Retina (tissue), 1 donor: ENCODE measurements at places on chromosomes 12 and 14.

DNA sequence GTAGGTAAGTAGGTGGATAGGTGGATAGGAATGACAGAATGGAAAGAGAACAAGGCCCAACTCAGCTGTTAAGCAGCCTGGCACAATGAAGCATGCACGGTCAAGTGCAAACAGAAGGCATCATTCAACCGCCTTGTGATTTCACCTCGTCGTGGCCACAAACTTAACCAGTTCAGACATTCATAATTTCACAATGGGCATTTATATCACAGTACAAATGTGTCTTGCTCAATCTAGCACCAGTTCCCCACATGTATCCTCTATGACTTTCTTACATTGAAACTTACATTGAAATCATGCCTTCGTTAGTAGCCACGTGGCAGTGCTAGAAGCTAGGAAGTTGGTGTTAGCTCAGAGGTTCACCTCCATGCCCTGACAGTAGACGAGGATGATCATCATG, 207.5 kb downstream of the ETV6 start:
- no peak for DNase-seq

- no peak for DNase-seq
These were observed 157.8 kb downstream of the ZFP36L1 start for GRCh38 chr14:68634874-68635595.

- no peak for DNase-seq
These were observed 11.0 kb downstream of the KRT7 start for GRCh38 chr12:52243856-52244614.

GRCh38 chr12:91772411-91772810, 373.2 kb downstream of the BTG1 start:
- DNase-seq, result no peak

DNA sequence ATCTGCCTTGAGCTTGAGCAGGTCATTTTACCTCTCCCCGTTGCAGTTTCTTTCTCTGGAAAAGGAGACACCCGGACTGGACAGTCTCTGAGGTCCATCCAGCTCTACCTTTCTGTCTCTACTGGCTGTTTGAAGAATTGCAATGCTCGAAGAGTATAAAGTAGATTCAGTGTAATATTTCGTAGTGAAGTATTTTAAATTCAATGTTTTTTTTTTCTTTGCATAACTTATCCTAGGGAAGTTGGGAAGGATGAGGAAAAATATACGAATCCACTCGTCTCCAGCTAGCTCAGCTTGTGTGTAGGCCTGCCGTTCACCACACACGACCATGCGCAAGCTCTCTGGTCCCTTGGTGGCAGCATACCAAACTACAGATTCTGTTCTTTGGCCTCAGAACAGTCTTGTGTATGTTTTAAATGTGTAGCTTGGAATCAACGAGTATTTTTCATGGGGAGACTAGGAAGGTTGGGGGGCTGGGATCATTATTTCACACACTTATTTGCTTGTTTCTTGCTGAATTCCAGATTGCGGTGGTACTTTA, 307.9 kb downstream of the CACNA1C start:
- DNase-seq, result no peak

- peak; percentile 99 for DNase-seq
These were observed at the start of gene ACIN1 for GRCh38 chr14:23094666-23095195. ACIN1 (minus strand) TSS chr14:23095136; CDS start chr14:23095112, 24 bp downstream.

GRCh38 chr14:54189748-54190354, 207.0 kb upstream of the CDKN3 start:
- no peak for DNase-seq

GRCh38 chr14:106538201-106538600, 1011.8 kb downstream of the TMEM121 start:
- no peak for DNase-seq

DNA sequence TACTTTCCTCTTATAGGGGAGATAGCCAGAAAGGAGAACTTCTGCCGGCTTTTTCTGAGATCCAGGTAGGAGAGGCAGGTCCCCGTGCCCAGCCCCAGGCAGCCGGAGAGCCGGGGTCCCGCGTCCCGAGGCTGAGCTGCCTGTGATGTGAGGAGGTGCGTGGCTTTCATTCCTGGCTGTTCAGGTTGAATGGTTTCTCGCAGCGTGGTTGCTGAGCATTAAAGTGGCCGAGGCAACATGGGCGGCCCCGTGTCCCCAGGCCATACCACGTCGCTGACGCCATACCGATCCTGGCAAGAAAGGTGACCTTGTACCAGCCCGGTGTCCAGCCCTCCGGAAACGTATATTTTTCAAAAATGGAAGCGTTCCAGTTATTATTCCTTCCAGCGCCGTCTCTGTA, 116.7 kb upstream of the MYL2 start:
- DNase-seq, result no peak

DNA sequence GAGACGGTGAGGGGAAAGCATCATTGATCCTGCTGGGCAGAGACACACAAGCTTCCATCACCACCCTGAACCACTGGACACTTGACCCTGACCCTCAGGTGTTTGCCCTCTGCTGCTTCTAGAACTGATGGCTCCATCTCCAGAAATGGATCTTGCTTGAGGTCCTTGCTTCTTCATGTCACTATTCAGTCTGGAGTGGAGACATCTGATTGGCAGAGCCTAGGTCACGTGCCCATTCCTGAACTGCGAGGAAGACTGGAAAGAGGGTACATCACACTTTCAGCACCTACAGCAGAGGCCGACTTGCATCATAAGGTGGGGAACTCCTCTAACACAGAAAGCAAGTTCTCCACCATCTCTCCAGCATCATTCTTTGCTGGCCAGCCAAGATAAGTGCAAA, 106.7 kb upstream of the COCH start:
- DNase-seq, result no peak

- no peak for DNase-seq
These were observed 3.1 kb downstream of the GARIN2 start for GRCh38 chr14:67192366-67192765.

DNA sequence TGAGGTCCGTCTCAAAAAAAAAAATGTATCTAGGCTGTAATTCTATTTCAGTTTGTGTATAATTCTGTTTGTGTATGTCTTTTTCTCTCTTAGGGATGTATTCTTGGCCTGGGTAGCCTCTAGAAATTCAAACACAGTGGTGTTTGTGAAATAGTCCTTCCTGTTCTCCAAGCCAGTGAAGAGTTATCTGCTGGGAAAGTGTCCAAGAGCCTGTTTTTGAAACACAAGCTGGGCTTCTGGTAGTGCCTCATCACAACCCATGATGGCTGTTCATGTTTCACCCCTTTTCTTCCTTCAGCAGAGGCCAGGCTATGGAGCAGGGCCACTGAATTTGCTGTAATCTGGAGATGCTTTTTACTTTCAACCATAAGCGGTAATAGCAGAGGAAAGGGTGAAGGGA, 14.7 kb downstream of the METTL3 start:
- DNase-seq, result no peak

DNA sequence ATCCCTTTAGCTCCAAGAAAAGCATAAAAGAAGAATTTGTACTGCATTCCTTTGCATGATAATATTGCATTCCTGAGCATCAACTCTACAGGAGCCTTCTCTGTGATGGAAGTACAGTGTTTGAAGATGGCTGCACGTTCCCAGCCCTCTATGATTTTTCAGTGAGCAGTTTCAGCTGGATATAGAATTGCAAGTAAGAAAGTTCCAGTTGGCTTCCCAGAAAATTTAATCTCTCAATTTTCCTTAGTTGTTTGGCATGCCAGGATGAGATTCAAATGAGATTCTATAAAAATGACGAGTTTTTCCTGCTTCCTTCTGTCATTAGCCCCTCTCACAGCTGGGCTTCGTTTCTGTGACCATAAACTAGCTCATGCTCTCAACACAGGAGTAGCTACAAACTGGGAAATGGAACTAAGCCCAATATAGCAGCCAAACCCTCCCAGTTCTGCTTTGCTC, 109.9 kb downstream of the TTC8 start:
- no peak for DNase-seq

- no peak for DNase-seq
These were observed 41.8 kb upstream of the AEBP2 start for GRCh38 chr12:19397534-19397933.

GRCh38 chr12:101414533-101415119, 7.1 kb upstream of the ARL1 start:
- DNase-seq, result peak; percentile 25

- DNase-seq, result no peak
These were observed 12.8 kb downstream of the TSFM start for GRCh38 chr12:57795354-57795753.

GRCh38 chr14:57871459-57872080, 5.7 kb upstream of the SLC35F4 start:
- peak; percentile 31 for DNase-seq

DNA sequence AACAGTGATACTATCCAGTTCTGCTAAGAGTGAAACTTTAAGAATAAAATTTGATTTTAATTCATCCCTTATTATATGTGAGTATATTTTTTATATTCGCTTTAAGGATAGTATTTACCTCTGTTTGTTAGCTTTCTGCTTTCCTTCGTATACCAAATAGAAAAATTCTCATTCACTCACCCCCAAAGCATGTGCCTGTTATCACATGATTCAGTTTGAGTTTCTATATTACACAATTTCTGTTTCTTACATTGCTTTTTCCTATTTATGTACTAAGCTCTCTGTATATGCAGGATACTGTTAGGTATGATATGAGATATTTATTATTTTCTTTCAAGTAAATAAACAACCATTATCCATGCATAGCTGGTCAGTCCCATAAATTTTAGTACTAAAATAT, 275.2 kb downstream of the FBXL14 start:
- DNase-seq, result no peak

- DNase-seq, result no peak
These were observed 72.8 kb downstream of the SLCO1B3 start for GRCh38 chr12:20883288-20883687.

DNA sequence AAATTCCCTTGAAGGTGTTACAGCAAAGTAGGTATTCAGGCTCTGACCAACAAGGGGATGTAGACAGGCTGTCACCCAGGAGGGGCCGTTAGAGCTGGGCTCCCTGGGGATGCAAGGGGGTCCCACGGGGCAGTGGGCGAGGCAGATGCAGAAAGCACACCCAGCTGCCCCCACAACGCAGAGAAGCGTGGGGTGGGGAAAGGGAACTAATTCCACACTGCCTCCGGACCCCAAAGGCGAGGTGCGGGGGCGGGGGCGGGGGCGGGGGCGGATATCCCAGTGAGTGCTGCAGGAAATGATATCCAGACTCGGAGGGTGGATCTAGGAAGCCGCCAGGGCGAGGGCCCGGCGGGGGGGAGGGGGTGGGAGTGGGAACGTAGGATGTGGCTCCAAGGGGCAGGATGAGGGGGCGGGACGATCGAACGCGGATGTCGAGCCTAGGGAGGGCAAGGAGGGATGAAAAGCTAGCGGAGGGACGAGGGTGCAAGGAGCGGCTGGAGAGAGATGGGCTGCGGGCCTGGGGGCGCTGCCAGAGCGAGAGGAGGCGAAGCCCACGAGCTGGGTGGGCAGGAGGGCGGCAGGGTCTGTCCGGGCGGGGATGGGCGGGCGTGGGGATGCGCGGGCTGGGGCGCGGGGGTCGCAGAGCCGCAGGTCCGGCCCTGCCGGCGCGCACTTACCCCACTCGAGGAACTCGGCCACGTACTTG, 874 bp downstream of the CDC42BPB start:
- no peak for DNase-seq

GRCh38 chr14:92906823-92907222, 16.1 kb upstream of the CHGA start:
- DNase-seq, result no peak

DNA sequence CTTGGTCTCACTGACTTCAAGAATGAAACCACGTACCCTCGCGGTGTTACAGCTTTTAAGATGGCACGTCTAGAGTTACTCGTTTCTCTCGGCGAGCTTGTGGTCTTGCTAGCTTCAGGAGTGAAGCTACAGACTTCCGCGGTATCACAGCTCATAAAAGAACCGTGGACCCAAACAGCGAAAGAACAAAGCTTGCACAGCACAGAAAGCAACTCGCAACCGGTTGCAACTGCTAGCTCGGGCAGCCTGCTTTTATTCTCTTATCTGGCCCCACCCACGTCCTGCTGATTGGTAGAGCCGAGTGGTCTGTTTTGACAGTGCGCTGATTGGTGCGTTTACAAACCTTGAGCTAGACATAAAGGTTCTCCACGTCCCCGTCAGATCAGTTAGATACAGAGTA, 4.2 kb upstream of the CLEC4C start:
- no peak for DNase-seq

GRCh38 chr12:121170611-121171260, 38.1 kb downstream of the P2RX7 start:
- DNase-seq, result no peak

DNA sequence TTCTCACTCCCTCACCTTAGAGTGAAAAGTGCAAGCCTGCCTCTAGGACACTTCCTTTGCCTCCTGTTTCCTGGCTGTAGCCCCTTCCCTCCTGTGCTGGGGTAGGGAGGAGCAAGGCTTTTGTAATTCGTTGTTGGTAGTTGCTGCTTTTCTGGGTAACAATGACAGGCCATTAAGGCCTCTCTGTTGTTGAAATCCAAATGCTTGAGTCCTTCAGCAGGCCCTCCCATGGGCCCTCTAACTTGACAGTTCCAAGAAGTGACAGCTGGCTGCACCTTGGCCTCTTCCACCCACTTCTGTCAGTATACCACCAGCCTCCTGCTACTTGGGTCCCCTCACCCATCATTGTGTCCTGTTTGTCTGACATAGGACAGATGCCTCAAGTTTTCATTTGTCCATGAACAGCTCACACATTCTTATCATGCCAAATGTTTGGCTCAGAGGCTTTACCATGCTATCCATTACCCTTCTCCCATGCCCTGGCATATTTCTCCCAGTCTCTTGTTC, 103.7 kb upstream of the PDE3A start:
- DNase-seq, result no peak

GRCh38 chr12:88625356-88625755, 45.1 kb upstream of the KITLG start:
- peak; percentile 37 for DNase-seq

DNA sequence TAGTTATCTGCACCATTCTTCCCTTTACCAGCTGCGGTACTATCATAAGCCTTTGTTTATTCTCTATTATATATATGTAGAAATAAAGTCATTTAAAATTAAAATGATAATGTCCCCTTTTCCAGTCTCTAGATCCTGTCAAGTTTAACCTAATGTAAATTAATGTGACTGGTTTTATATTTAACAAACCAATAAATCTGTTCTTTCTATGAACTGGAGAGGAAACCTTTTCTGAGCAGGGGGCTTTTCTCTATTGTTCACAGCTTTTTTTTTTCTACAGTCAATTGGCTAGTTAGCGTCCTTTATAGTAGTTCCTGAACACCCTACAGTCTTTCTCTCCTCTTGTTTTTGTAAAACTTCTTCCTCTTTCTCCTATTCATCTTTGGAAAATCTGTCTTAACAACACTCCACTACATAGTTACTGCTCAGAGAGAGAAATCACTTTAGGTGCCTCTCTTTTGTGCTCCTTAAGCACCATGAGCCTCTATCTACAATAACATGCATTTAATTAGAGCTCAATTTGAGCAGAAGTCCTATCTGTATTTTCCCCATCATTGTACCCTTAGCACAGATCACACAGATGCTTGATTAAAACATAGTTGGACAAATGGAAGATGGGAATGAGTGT, 332.6 kb upstream of the SYT1 start:
- DNase-seq, result no peak

DNA sequence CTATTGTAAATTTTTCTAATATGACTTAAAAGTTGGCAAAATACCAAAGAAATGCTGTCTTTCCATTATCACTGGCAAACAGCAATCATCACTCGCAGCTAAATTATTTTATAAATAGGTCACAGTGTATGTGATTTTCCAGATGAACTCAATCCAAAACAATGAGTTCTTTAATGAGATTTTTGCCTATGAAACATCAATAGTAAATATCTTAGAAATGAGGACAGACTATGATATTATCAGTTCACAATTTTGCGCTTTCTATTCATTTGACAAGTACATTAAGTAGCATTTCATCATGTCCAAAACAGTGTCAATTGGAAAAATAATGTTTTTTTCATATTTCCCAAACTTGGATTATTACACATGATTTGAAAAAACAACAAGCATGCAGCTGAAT, 65.7 kb downstream of the PIK3C2G start:
- DNase-seq, result no peak
